ENCODE measurements at places on chromosomes 2 and 18.
A peak's percentile ranks its signal among the peaks of the same experiment; 100 is the strongest.

GRCh38 chr2:210199186-210199765, 26.0 kb downstream of the ACADL start:
- DNase-seq: peak; percentile 11

- DNase-seq: no peak
Measured at GRCh38 chr2:187702157-187702556, 147.9 kb upstream of the TFPI start.

- peak; percentile 28 for DNase-seq
Measured at GRCh38 chr2:8661736-8662135, 20.1 kb upstream of the ID2 start.

DNA sequence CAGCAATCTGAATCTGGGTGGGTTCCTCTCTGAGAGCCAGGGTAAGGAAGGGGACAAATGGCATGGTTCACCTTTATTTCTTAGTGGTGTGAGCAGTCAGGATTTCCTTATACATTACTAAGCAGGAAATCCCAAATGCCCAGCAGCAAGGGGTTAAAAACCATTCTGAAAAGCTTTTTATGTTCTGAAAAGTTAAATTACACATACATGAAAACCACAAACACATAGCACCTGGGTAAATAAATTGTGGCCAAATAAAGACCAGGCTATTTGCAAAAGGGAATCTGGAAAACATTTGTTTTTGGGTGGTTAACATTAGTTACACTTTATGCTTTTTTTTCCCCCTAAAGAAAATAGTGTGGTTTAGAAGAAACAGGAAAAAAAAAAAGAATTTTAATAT, 156.1 kb downstream of the AGPS start:
- no peak for DNase-seq

- no peak for DNase-seq
Measured at GRCh38 chr2:218312267-218312756, 20.0 kb upstream of the TMBIM1 start.

DNA sequence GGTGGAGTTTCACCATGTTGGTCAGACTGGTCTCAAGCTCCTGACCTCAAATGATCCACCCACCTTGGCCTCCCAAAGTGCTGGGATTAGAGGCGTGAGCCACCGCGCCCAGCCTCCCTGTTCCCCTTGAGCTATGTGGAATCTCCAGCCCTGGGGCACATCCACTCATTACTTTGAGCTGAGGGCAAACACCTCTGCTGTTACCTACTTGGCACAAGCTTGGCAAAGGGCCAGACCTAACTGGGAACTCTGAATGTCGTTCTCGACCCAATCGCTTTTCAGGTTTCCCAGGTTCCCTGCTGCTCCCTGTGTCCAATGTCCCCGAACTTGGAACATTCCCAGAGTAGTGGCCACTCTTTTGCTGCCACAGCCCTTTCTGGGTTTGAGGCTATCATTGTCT, 40.6 kb downstream of the CHST10 start:
- DNase-seq: no peak

DNA sequence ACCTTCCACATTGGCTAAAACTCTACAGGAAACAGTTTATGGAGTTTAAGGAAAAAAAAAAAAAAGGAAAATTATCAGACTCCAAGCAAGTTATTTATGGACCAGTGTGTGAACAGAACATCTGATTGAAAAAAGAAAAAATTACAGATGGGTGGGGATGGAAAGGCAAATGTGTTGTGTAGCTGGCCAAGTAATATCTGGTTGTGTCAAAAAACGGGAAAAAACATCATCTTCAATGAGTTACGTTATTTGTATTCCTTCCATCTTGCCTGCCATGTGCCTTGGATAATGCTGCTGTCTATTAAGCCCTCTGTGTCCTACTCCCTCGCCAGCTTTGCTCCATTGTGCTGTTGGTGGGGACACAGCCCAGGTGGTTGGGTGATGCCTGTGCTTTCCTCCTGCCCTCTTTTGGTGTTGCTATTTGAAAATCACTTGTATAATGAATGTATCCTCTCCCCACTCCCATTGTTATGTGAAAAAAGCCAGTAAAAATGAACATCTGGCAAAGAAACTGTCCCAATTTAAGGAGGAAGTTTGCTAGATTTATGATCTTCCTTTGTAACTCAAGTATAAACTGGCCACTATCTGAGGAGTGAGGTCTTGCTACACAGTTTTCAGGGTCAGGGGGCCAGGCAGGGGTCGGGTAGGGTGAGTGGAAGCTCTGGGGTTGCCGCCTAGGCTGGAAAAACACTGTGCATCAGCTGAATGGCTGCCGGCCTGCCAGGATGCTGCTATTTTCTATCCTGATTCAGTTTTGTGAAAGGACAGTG, 155.9 kb downstream of the FMNL2 start:
- DNase-seq: no peak

GRCh38 chr2:191311627-191312026, 66.4 kb downstream of the MYO1B start:
- peak; percentile 90 for DNase-seq

DNA sequence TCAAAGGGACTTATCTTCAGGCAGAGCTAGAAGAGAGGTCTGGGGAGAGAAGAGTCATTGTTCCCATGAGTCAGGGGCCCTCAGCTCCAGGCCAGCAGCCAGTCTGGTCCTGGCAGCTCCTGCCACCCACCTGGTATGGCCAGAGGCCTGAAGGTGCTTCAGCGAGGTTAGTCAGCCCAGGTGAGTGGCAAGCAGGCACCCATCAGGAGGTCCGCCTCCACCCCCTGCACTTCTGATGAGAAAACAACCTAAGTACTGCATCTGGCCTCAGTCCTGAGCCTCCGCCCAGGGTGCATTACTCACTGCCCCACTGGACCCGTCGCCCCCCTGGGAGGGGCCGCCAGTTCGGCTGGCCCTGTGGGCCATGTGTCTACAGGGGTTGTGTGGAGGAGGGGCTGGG, 130.2 kb downstream of the INHBB start:
- peak; percentile 15 for DNase-seq

- no peak for DNase-seq
Measured at GRCh38 chr2:45754131-45755010, 102.9 kb downstream of the PRKCE start.

DNA sequence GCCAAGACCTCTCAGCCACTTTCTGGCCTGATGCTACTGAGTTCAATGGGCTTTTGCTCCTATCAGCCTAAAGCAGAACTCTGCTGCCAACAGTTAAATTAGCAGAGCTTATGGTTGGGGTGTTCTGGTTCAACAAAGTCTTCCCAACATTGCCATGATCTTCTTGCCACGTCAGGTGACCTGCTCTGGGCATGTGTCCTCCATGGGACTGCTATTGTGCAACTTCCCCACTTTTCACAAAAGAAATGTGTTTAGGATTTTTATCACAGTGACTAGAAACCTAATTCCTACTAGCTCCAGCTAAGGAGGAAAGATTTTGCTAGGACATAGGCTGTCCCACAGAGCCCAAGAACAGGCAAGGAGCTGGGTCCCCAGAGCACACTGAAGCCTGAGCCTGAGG, 56.4 kb downstream of the ALK start:
- no peak for DNase-seq

DNA sequence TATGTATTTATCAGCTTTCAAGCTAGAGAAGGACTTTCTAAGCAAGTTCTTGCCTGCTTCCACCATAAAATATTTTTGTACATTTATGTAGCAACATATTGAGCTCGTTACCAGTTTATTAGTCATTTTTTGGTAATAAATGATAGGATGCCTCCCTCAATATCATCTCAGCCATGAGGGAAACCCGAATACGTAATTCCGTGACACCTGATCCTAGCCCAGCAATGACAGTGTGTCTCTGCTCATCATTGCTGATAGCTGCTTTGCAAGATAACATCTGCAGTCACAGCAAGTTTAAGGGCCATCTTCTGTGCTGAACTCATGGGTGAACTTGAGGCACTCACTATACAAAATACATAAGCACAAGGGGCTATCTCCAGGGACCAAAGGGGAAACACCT, 62.2 kb downstream of the COL6A3 start:
- no peak for DNase-seq

All from astrocyte (in vitro differentiated cells and primary cell).